Activated T-helper 2 cell treated with anti-CD3 and anti-CD28 coated beads, Interferon-gamma antibody, Interleukin-2, Interleukin-4, amounts not matched to agents 10 μg/mL and 5 μg/mL and 100 μg/mL, durations not matched to agents 14 hours and 24 hours and 36 hours (primary cell): ENCODE measurements at places on chromosomes 5 and 9.

GRCh38 chr5:147675168-147675567 lies 107.4 kb downstream of the JAKMIP2 start:
- no peak overlapping the region for H3K4me3 ChIP-seq
- peaks cover 3% of the 10 kb centered on the region for H3K36me3 ChIP-seq
- H3K27ac ChIP-seq, result no peak overlapping the region
- no peaks in the 10 kb centered on the region for H3K4me1 ChIP-seq
- no peak for DNase-seq

GRCh38 chr9:4678679-4679267 lies 596 bp upstream of the CDC37L1 start:
- H3K27ac ChIP-seq, result no peak overlapping the region
- no peak overlapping the region for H3K4me3 ChIP-seq
- H3K27me3 ChIP-seq, result peaks cover 2% of the 10 kb centered on the region

- DNase-seq, result no peak
- peak overlapping the region; percentile 77 for H3K27ac ChIP-seq
- peaks cover 16% of the 10 kb centered on the region for H3K4me1 ChIP-seq
Measured at GRCh38 chr9:113602126-113603047, 138.9 kb downstream of the RGS3 start.

- no peak overlapping the region for H3K4me3 ChIP-seq
- DNase-seq, result no peak
- H3K27ac ChIP-seq, result no peak overlapping the region
- H3K4me1 ChIP-seq, result no peaks in the 10 kb centered on the region
Measured at GRCh38 chr9:73845954-73846690, 651.0 kb upstream of the RORB start.

DNA sequence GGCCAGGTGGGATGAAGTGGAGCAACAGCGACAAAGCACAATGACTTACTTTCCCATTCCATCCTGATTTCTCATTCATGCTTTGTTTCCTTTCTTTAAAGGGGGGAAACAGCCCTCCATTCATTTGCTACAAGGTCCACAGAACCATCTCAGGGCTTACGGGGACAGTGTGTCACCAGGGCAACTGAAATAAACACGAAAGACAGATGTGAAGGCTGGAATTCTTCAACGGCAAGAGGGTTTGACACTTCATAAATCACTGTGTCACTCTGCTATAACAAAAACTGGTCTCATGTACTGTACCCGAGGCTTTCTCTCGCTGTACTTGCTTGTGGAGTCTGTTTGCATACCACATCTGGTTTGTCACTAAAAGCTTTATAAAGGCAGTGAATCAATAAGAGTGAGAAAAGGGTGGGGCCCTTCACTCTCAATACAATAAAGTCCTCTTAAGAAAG lies 150.8 kb downstream of the EFNA5 start:
- H3K27ac ChIP-seq, result no peak overlapping the region
- H3K36me3 ChIP-seq, result no peaks in the 10 kb centered on the region
- no peaks in the 10 kb centered on the region for H3K4me1 ChIP-seq
- DNase-seq, result no peak
- peaks cover 11% of the 10 kb centered on the region for H3K27me3 ChIP-seq

GRCh38 chr9:77495834-77496671 lies 152.1 kb downstream of the GNA14 start:
- no peaks in the 10 kb centered on the region for H3K36me3 ChIP-seq
- H3K4me1 ChIP-seq, result no peaks in the 10 kb centered on the region
- no peak overlapping the region for H3K27ac ChIP-seq
- H3K27me3 ChIP-seq, result peaks cover 14% of the 10 kb centered on the region
- no peak overlapping the region for H3K4me3 ChIP-seq
- DNase-seq, result no peak
